ENCODE measurements at places on chromosomes 6 and 20.

GRCh38 chr6:17714879-17715851, 8.4 kb upstream of the NUP153 start:
- DNase-seq, result peak; percentile 73

DNA sequence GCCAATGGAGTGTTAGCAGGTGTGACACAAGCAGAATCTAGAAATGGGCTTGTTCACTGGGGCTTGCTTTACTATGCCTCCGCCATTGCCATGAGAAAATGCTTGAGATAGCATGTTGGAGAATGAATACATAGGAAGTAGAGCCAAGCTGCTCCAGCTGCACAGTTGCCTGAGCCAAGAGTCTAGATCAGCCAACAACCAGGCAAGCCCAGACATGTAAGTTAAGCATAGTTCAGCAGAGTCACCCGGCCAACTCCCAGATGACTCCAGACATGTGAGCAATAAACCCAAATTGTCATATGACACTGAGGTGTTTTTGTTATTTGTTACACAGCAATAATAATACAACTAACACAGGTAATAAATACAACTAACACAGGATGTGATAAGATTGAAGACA, 167.9 kb downstream of the HAO1 start:
- no peak for DNase-seq

DNA sequence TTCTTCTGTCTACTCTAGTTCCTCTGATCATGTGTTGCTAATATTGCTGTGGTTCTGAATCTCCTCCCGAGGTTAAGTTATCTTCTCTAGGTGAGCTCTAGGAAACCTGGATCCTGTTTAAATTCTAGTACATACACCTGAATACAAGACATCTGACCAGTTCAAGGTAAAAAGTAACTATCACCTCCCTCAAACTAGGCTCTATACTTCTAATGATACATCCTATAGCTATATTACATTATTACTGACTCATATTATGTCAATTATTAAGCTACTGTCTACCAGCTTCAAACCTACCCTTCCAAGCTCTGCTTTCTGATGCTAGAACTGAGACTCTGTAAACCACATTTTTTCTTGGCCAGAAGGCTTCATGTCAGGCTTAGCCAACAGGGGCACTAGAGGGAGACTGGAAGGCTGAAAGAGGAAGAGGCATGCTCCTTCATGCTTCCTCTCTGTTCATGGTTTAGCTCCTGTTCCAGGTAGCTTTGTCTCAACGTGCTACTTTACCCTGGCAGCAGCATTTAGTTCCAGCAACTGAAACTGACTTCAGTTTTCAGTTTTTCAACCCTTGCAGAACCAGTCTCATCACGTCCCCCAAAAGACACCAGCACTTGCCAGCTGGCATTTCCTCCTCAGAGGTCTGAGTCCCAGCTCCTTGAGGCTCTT, 148.4 kb upstream of the TOP1 start:
- no peak for DNase-seq

DNA sequence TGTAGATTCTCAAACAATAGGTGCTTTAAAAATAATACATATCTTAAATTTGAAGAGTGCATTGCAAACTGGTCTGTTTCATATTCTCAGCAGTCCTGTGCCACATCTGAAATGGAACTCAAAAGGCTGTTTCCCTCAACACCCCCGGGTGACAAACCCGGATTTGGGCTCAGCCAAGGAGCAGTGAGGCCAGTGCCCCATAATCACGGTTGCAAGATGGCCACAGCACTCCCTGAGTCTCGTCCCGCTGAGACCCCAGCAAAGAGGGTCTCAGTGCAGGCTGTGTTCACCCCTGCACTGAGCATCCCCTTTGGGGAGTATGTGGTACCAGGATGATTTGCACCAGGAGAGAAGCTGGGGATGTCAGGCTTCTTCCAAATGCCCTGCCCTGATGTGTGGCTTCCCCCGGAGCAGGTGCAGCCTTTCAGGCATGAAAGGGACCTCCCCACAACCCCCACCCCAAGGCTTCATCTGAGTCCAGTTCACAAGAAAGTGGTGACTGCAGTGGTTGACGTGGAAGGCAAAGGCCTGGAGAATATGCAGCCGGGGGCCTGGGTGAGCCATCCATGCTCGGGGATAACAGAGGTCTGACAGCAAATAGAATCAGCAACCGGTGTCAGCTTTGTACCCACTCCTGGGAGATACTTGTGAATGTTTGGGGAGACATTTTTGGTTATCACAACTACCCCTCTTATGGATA, 202.9 kb downstream of the SYNDIG1 start:
- no peak for DNase-seq

- no peak for DNase-seq
These were observed 545 bp downstream of the FNDC1 start for GRCh38 chr6:159169557-159170332.

DNA sequence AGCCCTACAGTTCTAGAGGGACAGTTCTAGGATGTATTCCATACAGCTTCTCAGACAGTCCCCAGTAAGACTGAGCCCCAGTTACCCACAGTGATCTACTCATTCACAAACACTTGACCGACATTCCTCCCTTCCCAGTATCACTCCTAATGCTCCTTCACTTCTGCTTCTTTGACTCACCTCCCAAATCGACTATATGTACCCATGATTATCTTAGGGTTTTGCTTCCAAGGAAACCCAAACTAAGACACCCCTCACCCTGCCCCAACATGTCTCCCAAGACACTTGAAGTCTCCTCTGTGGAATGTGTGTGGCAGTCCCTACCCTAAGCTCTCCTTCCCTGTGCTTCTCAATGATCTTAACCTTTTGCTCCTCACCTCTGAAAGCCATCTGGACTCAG, 23.6 kb upstream of the TGM6 start:
- DNase-seq, result no peak

GRCh38 chr20:38267901-38268514, 7.5 kb upstream of the KIAA1755 start:
- DNase-seq, result no peak

DNA sequence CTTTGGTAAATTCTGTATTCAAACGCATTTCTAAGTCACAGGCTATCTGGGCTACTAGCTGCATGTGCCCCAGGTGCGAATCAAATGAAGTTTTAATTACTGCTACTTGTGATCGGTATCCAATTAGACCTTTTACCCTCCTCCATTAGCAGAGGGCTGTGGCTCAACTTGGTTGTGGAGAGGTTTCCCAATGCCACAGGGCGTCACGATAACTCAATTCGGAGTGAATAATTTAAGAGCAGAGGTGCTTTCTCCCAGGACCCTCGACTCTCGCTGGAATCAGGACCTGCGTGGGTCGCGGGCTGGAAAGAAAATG, 640 bp downstream of the SAYSD1 start:
- DNase-seq, result no peak

- DNase-seq, result no peak
These were observed 32.9 kb downstream of the FILIP1 start for GRCh38 chr6:75460681-75461080.

- DNase-seq, result no peak
These were observed 31.0 kb downstream of the TIAM2 start for GRCh38 chr6:155026022-155026705.

- no peak for DNase-seq
These were observed 7.0 kb downstream of the ZUP1 start for GRCh38 chr6:116661594-116661993.

DNA sequence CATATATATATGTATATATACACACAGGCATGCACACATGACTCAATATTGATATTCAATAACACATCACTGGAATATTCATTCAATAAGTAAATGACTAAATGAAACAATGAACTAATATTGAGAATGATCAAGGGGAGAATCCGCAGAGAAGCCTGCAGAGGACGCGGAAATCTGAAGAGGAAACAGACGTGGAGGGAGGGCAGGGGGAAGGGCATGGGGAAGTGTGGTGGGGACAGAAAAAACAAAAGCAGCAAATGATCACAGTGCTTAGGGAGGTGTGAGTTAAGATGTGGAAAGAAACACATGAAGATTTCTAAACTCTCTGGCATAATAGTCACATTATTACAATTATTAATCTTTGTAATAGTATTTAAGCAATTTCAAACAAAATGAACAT, 14.5 kb downstream of the PERP start:
- no peak for DNase-seq

DNA sequence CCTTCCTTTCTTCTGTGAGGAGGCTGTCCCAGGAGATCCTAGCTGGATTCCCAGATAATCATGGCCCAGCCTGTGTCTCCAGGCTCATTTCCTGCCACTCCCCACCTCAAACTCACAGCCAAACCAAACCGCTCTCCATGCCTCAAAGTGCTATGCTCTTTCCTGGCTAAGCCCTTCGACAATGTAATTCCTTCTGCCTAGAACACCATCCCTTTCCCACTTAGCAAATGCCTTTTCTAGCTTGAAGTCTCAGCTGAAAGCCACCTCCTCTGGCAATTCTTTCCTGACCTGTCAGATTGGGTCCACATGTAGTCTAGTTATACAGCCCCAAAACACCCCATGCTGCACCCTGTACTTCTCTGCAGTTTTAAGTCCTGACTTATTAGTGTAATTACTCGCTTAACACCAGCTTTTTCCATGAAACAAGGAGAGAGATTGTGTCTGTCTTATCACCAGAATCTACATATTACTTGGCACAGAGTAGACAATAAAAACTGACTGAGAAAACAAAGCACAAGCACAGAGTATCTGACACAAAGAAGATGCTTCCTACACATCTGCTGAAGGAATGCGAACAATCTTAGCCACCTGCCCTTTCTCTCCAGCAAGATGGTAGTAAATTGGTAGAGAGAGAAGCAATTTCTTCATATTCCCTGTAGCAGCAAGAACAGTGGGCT, 5.4 kb downstream of the TRIM26 start:
- DNase-seq, result no peak

DNA sequence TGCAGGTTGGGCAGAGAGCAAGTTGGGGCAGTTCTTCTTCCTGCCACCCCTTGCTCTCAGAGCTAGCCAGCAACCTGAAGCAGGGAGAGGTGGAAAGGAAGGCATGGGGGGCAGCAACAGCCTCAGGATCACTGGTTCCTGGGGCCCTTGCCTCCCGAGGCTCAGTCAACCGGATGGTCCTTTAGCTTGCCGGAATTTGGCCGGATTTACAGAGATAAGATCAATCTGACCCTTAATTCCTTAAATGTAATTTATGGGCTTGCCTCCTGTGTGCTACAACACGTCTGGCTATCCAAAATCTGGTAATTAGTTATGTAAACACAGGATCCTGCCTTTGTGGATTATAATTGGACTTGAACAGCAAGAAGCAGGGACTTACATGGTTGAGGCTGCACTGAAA, 19.5 kb upstream of the TCP11 start:
- no peak for DNase-seq

GRCh38 chr6:41871691-41872090, 23.5 kb downstream of the USP49 start:
- no peak for DNase-seq

DNA sequence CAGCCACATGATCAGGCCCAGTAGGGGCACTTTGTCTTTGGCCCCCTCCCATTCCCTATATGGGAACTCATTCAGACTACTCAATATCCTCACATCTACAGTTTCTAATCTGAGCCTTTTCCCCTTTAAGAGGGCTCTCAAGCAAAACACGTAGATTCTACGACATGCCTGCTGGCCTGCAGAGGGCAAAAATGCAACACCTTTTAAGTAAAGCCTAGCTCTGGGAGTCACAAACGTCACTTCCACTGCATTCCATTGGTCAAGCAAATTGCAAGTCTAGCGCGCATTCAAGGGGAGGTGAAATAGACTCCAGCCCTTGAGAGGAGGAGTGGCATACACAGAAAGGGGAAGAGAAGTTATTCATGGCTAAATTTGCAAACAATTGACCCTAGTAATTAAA, 70.6 kb downstream of the CDC40 start:
- peak; percentile 37 for DNase-seq

DNA sequence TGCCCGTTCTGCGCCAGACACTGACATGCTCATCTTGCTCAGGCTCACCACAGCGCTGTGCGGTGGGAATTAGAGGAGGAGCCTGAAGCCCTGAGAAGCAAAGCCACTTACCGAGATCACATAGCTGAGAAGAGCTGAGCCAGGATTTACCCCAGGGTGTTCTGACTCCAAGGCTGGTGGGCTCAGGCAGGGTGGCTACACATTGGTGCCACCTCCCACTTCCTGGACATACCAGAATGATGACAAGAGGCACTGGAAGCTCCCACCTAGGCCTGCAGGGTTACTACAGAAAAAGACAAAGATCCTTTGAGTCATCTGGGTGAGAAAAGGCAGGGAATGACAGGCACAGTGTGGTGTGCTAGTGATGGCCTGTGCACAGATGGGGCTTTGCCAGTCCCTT, 24.4 kb upstream of the FKBP1A start:
- no peak for DNase-seq

GRCh38 chr6:40169878-40170277, 235.6 kb upstream of the MOCS1 start:
- DNase-seq, result no peak

DNA sequence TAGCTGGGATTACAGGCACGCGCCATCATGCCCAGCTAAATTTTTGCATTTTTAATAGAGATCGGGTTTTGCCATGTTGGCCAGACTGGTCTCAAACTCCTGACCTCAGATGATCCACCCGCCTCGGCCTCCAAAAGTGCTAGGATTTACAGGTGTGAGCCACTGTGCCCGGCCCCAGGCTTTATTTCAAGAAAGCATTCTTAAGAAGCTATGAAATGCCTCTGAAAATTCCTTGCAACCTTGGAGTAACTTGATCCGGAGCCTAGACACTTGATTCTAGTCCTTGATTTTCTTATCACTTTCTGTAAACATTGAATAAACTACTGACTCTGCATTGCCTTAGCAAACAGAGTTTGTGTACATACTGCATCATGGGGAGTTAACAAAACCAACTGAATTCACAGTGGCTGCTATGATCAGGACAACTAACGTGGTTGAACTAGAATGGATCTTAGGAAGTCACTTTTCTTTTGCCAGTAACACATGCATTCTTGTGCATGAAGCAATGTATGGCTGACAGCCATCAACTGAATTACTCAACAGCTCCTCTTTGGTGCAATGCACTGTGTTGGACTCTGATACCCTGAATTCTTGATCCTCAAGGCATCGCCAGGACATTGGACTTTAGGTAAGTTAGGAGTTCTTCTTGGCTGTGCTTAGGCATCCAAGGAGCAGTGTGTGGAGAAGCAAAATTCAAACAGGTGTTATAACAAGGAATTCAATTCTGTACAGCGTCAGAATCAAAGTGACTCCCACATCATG, 102.8 kb upstream of the TMEM170B start:
- DNase-seq, result no peak
